ENCODE measurements at places on chromosomes 16 and 17. TPM values are rescaled to one million over a fixed set of nuclear protein-coding genes. Genes with fewer than 3 reads are reported as not detected.

ARRB2 gene
- total RNA-seq = 7.3 TPM

ZP2 gene
- 0.52 TPM for total RNA-seq

HOXB1 gene
- total RNA-seq = not detected

PHOSPHO1 gene
- 13.6 TPM for total RNA-seq

SPEM2 gene
- not detected for total RNA-seq

TNK1 gene
- total RNA-seq = not detected

EIF5A gene
- 185 TPM for total RNA-seq

FNDC8 gene
- not detected for total RNA-seq

TMIGD1 gene
- total RNA-seq = not detected

CSH2 gene
- total RNA-seq = not detected

NRN1L gene
- 1.0 TPM for total RNA-seq

CD300E gene
- total RNA-seq = 0.52 TPM

NEK8 gene
- total RNA-seq = 0.52 TPM

TBC1D26 gene
- 1.6 TPM for total RNA-seq

SLC38A8 gene
- not detected for total RNA-seq

SLC2A4 gene
- total RNA-seq = 34.4 TPM

TEKT3 gene
- total RNA-seq = not detected

CLEC10A gene
- total RNA-seq = 1.6 TPM

STAC2 gene
- not detected for total RNA-seq

SPHK1 gene
- 2.1 TPM for total RNA-seq

NHERF2 gene
- 15.1 TPM for total RNA-seq

PRR35 gene
- not detected for total RNA-seq

BAHCC1 gene
- total RNA-seq = 8.4 TPM

KRT222 gene
- total RNA-seq = 0.52 TPM

LHX1 gene
- not detected for total RNA-seq

BOLA2 gene
- total RNA-seq = 25.6 TPM

CX3CL1 gene
- total RNA-seq = 0.52 TPM

TMEM220 gene
- 5.2 TPM for total RNA-seq

SERPINF2 gene
- not detected for total RNA-seq

ZSCAN10 gene
- not detected for total RNA-seq

RNF222 gene
- not detected for total RNA-seq

ZC3H7A gene
- total RNA-seq = 33.9 TPM

BEAN1 gene
- total RNA-seq = not detected

ZNF385C gene
- total RNA-seq = 0.52 TPM

PLA2G10 gene
- not detected for total RNA-seq

STH gene
- total RNA-seq = not detected

MPP2 gene
- 1.0 TPM for total RNA-seq

ARL5C gene
- total RNA-seq = under 0.01 TPM

WFIKKN2 gene
- 0.52 TPM for total RNA-seq

TMEM114 gene
- total RNA-seq = not detected

RUNDC1 gene
- total RNA-seq = 6.8 TPM

GRIN2C gene
- 2.1 TPM for total RNA-seq

SPNS2 gene
- 2.6 TPM for total RNA-seq

SARM1 gene
- 5.7 TPM for total RNA-seq

TXNDC17 gene
- 8.4 TPM for total RNA-seq

ARSG gene
- total RNA-seq = 1.6 TPM

DOC2A gene
- 0.52 TPM for total RNA-seq

OR3A3 gene
- not detected for total RNA-seq
